ENCODE measurements at places on chromosomes 13 and 19.
A peak's percentile ranks its signal among the peaks of the same experiment; 100 is the strongest.

DNA sequence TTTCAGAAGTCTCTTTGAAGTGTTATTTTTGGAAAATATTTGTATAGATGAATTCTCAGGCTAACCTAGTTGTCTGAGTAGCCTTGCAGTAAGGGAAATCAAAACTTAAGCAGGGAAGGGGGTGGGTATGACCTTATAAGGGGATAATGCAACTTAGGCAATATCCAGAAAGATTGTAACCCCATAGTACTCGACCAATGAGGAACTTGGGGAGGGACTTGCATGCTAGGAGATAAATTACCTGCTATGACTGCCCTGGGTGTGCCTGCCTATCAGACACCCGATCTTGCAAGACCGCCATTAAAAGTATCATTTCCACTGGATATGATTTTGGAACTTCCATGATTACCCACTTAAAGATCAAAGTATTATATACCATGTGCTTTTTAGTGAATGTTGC is 23.0 kb upstream of the RFXAP start:
- no peak for DNase-seq

GRCh38 chr19:44845612-44846454 is at the start of gene NECTIN2:
NECTIN2 (plus strand) TSS chr19:44846297; CDS start chr19:44846526, 229 bp downstream.
- DNase-seq, result peak; percentile 98

- DNase-seq, result peak; percentile 57
Measured at GRCh38 chr19:38852231-38853044, 2.7 kb upstream of the HNRNPL start.

- peak; percentile 32 for DNase-seq
Measured at GRCh38 chr13:77565635-77566034, 30.1 kb downstream of the SCEL start.

- DNase-seq, result no peak
Measured at GRCh38 chr19:15457701-15458484, 6.5 kb downstream of the RASAL3 start.

DNA sequence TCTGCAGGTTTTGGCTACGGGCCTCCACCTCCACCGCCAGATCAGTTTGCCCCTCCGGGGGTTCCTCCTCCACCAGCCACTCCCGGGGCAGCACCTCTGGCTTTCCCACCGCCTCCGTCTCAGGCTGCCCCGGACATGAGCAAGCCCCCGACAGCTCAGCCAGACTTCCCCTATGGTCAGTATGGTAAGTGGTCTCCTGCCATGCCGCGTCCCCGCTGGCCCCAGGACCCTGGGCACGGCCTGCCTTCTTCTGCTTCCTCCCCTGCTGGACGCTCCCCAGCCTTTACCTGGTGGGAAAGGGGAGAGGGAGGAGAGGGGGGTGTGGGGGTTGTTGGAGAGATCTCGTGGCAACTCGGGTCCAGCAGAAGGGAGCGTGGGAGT is 5.7 kb upstream of the RPS15 start:
- DNase-seq, result no peak

- no peak for DNase-seq
Measured at GRCh38 chr19:17404015-17404414, 1.4 kb downstream of the BST2 start.

DNA sequence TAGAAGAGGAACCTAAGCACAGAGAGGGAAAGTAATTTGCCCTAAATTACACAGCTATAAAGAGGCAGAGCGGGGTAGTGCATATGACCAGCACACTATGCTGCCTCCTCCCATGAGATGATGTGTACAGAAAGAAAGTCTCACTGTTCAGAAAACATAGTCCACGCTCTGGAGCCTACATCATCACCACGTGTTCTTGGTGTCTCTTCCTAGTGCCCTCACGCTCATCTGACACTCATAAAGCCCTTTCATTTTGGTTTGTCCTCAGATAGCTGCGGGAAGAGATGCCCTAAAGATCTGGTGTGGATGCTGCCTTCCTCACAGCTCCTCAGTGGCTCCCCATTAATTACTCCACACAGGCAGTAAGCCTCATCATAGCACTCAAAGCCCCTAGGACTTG is 27.4 kb upstream of the SIAH3 start:
- DNase-seq, result no peak

- DNase-seq, result peak; percentile 58
Measured at GRCh38 chr13:106916329-106916976, 348.5 kb upstream of the ARGLU1 start.

- peak; percentile 95 for DNase-seq
Measured at GRCh38 chr19:47273313-47274070, 1.2 kb upstream of the INAFM1 start.

DNA sequence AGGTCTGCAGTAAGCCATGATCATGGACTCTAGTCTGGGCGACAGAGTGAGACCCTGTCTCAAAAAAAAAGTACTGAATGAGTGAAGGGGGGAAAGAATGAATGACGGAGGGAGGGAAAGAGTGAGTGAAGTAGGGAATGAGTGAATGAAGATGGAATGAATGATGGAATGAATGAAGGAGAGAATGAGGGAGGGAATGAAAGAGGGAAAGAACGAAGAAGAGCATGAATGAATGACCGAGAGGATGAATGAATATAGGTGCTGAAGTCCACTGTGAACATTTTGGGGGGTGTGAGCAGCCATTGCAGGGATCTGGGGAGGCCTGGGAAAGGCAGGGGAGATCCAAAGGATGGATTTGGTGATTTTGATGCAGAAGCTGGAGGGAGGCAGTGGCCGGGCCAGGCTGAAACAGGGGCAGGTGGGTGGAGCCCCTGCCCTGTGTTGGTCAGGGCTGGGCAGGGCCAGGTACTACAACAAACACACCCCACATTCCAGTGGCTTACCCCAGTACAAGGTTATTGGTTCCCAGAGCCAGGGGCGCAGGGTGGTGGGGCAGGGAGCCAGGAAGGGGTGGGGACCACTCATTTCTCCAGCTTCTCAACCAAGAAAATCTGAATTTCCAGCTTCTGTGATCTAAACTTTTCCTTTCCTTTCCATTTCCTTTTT is 14.3 kb downstream of the SLC27A1 start:
- no peak for DNase-seq

- peak; percentile 77 for DNase-seq
Measured at GRCh38 chr13:51494156-51494555, 41.3 kb upstream of the INTS6 start.

GRCh38 chr19:5099701-5100221 is 130.8 kb downstream of the KDM4B start:
- no peak for DNase-seq

DNA sequence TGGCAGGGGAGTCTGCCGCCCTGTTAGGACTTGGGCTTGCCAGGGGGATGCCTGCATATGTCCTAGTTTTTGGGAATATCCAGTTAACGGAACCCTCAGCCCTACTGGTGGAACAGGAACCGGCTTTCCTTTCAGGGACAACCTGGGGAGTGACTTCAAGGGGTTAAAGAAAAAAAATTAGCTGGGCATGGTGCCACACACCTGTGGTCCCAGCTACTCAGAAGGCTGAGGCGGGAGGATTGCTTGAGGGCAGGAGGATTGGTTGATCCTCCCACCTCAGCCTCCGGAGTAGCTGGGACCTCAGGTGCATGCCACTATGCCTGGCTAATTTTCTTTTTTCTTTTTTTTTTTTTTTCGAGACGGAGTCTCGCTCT is 22.5 kb downstream of the LDLR start:
- no peak for DNase-seq

DNA sequence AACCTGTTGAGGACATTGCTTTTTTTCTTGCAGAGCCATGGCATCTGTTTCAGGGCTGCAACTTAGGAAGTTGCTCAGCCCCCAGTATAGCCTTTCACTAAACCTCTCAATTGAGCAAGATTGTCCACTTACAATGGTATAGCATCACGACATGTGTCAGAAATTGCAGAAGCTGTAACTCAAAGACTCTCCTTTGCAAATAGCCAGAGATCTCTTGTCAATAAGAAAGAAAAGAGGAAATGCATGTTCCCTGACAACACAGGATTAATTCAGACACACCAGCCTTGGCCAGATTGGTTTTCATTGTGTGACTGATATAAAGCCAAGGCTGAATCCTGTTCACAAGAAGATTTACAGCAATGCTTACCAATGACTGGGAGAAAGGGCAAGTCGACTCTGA is 38.7 kb upstream of the CYSLTR2 start:
- no peak for DNase-seq

DNA sequence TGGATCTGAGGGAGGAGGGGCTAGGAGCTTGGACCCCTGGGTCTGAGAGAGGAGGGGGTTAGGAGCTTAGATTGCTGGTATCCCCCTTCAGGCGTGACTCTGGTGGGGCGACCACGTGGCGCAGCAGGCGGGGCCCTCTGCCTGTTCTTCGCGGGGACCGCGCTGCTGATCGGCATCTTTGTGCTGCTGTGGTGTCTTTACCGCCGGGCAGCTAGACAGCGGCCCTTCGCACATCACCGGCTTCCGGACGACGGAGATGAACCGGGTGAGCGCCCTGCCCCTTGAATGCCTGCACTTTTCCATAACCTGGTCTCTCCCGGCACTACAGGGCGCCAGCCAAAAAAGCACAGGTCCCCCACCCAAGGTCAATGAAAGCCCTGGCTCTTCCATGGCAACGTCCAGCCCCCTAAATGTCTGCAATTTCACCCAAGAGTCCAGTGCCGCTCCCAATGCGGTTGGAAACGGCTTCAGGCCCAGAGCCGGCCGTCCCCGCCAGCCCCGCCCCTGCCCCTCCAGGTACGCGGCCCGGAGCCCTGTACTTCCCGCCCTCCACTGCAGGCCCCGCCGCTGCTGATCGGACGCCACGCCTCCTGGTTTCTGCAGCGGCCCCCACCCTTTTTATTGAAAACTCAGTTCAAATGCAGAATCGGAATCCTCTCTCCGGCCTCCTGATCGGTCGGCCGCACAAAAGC is 2.8 kb downstream of the GFY start:
- no peak for DNase-seq

- no peak for DNase-seq
Measured at GRCh38 chr13:99995104-99995588, 13.6 kb downstream of the ZIC2 start.

DNA sequence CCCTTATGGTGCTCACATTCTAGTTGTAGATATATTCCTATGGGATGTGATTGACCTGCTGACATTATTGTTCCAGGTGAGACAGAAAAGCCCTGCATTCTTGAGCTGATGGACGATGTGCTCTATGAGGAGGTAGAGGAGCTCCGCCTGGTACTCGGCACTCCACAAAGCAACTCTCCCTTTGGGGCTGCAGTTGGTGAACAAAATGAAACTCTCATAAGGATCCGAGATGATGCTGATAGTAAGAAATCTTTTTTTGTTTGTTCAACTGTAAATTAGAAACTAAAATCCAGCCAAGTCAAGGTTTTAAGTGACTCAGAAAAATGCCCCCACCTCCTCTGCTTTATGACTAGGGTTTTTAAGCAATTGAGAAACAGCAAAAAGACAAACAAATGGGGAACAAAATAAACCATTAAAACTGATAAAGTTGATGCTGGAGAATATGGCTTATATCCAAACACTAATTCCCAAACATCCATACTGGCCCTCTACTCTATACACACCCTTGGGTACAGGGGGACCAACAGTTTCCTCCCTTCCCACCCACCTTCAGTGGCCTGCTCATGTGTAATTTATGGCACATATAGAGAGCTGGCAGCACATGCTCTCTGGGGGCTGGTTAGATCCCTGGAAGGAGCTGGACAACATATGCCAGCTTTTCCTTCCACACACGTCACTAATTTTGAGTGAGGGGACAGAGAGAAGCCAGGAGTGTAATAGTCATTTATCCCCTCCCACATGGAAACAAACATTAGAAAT is 139.6 kb downstream of the STOML3 start:
- DNase-seq, result no peak

DNA sequence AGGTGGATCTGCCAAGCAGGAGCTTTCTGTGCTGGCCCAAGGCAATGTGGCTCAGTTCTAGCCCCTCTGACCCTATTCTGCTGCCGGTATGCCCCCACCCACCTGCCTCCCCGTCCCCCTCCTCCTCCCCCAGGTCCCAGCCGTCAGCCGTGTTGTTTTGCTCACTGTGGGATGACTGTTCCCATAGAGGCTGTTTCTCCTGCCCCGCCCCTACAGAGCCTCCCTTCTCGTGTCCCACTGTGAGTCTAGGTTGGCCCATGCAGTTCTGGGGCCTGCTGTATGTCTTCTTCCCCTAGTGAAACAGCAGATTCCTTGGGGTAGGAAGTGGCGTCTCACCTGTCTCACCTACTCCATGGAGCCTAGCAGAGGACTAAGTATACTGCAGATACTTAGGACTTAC is 48.8 kb downstream of the ATP11A start:
- DNase-seq, result no peak

GRCh38 chr19:45934551-45935230 is 20.1 kb upstream of the NANOS2 start:
- no peak for DNase-seq

- DNase-seq, result no peak
Measured at GRCh38 chr19:34408411-34408810, 4.2 kb downstream of the PDCD2L start.

DNA sequence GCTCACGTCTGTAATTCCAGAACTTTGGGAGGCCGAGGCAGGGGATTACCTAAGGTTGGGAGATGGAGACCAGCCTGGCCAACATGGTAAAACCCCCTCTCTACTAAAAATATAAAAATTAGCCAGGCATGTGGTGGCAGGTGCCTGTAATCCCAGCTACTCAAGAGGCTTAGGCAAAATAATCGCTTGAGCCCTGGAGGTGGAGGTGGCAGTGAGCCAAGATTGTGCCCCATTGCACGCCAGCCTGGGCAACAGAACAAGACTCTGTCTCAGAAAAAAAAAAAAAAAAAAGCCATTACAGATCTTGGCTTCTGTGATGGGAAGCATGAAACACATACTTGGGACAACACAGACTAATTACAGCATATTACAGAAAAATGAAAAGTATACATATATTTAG is 1404.5 kb upstream of the SPRY2 start:
- DNase-seq, result no peak

DNA sequence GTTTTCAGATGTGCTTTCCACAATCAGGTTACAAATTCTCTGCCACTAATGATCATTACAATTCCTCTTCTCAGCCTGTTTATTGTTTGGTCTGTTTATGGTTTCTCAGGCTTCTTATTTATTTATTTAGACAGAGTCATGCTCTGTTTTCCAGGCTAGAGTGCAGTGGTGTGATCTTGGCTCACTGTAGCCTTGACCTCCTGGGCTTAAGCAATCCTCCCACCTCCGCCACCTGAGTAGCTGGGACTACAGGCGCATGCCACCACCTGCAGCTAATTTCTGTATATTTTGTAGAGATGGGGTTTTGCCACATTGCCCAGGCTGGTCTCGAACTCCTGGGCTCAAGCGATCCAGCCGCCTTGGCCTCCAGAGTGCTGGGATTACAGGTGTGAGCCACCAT is 2.1 kb upstream of the ZSCAN5A start:
- no peak for DNase-seq

DNA sequence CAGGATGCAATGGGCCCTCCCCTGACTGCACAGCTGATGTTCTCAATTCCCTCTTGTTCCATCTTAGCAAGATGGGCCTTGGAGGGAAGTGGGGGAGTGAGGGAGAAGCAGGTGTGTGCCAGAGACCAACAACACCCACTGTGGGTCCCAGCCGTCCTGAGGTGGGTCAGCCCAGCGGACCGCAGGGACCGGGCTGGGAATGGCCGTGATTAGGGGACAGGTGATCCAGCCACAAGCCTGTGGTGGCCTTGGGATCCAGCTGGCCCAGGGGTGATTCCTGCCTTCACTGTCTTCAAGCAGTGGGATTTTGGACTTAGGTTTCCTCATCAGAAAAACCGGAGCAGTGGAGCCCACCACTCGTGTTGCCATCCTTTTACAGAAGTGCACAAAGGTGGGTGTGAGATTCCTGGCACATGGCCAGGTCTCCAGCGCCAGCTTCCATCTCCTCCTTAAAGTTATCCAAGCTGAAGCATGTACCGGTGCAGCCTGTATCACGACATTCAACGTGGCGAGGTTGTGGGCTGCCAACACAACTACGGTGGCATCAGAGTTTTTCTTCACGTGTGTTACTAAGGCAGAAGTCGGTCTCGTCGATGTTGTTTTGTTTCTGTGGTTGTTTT is 9.0 kb upstream of the ATP11A start:
- no peak for DNase-seq

All from fibroblast of skin of abdomen (primary cell).